Mesenteric fat pad (tissue), 1 donor: ENCODE measurements at places on chromosomes 5 and 9.
A peak's percentile ranks its signal among the peaks of the same experiment; 100 is the strongest.

DNA sequence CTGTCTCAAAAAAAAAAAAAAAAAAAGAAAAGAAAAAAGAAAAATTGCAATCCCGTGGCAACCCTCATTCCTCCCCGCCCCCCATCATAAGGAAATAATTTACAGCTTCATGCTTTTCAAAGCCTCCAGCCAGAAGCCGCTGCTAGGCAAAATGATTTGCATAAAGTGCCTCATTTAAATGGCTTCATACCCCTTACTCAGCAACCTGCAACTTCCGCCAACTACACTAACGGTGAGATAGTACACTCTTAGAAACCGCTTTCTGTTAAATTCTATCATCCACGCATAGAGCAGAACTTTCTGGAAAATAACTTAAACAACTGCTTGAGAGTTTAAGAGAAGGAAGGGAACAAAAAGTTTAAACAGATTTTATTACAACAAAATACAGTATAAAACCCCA lies 17.8 kb downstream of the SERINC5 start:
- no peak for DNase-seq

- no peak for DNase-seq
Observed at GRCh38 chr5:174195517-174195916, 150.0 kb downstream of the NSG2 start.

DNA sequence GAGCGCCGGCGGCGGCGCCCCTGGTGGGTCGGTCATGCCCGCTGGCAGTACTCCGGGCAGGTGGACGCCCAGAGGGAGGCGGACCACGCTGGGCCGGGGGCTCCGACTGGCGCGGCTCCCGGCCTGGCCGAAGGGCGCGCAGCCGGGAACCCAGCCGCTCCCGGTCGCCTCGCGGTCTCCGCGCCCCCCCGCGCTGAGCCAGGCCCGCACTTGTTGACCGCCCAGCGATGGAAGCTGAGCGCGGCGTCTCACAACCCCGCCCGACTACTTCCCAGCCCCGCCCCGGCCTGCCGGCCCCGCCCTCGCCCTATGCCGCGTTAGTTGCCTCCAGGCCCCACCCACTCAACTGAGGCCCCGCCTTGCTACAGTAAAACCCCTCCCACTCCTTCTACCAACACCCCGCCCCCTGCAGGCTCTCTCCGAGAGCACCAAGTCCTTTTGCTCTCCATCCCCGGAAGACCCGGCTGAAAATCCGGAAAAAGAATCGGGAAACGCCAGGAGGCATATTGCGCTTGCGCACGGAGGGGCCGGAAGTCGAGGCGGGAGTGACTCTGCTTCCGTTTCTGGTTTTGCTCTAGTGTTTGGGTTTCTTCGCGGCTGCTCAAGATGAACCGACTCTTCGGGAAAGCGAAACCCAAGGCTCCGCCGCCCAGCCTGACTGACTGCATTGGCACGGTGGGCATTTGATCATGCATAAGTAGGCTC lies at the start of the genes BAG1 and CHMP5:
Gene BAG1, minus strand, starts transcription at position 236 of the 705 bp plus-strand sequence.
Gene CHMP5, plus strand, starts transcription at position 577 of the 705 bp plus-strand sequence. Its CDS starts 30 bp downstream, at position 607.
- peak; percentile 100 for DNase-seq

GRCh38 chr5:181098762-181099601 lies 32.0 kb downstream of the OR2V1 start:
- peak; percentile 49 for DNase-seq

GRCh38 chr5:144464306-144464705 lies 293.6 kb downstream of the KCTD16 start:
- DNase-seq: no peak

DNA sequence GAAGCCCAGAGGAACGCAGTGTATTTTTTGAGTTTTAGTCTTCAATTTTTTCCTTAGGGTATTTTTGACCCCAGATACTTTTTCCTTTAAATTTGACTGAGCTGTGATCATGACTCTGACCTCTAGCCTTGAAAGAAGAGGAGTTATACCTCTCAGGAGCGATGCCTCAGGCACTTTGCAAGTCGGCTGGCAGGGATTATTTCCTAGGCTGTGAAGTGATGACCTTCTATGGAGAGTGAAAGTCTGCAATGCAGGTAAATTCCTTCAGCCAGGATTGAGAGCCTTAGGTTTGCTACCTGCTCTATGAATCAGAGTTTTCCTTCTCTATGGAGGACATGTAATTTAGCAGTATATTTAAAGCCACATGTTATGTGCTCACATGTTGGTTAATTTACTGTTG lies 10.8 kb upstream of the NUDT12 start:
- DNase-seq: no peak

- no peak for DNase-seq
Observed at GRCh38 chr5:10756549-10756948, 4.5 kb downstream of the DAP start.

DNA sequence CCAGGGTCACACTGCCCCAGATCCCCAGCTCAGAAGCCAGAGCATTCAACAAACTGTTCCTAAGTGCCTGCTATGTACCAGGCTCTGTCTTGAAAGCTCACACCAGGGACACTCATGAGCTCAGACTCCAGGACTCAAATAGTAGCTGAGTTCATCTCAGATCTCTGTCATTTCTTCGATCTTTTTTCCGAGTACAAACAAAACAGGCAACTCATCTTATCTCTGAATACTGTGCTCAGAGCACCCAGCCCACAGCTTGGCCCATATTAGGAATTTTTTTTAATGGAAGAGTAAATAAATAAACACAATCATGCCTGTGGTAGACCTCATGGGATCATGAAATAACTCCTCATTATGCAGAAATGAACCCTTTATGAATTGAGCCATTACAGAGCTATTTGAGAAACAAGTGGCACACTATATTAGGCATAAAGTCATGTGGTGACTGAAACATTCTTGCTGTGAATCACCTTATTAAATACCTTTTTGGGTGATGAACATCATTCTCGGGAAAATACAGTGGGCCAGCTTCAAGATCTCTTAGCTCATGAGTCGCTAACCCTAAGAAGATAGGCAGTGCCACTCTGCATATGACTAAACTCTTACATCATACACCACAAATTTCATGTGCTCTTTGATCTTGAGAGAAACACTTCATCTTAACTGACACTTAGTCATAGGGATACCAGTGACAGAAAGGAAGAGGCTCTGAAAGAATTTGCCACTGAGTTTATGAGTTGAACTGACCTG lies 9.9 kb downstream of the SH3RF2 start:
- no peak for DNase-seq

DNA sequence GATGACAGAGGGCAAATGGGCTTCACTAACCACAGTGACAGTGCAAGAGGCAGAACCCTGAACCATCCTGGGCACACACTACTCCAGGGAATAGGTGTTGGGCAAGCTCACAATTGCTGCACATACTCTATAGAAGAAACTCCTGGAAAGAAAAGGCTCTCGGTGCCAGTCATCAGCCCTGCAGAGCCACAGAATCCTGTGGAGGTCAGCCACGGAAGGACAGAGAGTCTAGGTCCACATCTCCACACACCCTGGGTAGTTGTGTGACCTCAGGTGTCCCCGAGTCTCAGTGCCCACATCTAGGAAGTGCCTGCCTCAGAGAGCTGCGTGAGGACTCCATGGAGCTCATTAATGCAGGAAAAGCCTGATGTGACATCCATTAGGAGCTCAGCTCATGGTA lies 16.0 kb upstream of the ANGPTL2 start:
- peak; percentile 64 for DNase-seq

DNA sequence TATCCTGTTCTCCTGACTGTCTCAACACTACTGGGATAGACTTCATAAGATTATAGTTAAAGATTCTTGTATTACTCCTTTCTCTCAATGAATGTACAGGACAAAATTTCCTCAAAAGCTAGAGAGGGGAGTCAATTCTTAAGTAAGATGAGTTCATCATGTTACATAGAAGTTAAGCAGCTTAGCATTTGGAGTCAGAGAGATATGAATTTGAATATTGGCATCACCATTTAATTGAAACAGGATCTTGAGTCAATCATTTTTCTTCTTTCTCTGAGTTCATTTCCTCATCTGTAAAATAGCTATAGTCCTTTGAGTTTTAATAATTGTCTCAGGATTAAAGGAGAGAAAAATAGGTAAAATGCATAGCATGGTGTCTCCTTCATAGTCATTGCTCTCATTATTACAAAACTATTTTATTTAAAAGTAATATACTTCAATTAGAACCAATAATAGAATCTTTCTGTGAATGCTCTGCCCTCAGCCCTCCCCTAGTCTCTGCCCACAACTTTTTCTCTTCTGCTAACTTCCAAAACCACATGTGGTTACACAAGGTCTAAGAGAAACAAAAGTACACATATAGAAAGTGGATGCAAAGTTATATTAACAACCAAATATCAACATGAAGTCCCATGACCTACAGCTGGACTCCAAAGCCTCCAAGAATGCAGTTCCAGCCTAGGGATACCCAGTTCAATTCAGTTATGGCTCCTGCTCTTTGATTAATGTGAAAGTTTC lies 265.6 kb downstream of the TLE1 start:
- no peak for DNase-seq

DNA sequence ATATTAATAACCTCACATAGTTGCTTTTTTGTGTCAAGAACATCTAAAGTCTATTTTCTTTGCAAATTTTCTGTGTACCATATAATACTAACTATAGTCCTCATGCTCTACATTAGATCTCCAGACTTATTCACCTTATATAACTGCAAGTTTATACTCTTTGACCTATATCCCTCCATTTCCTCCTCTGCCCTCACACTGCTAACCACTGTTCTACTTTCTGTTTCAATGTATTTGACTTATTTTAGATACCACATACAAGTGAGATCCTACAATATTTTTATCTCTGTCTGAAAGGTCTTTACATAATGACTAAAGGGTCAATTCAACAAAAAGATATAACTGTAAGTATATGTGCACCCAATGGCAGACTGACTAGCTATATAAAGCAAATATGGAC lies 789.7 kb upstream of the ZNF608 start:
- DNase-seq: no peak

- no peak for DNase-seq
Observed at GRCh38 chr5:122773619-122774018, 1.3 kb upstream of the SNX2 start.

DNA sequence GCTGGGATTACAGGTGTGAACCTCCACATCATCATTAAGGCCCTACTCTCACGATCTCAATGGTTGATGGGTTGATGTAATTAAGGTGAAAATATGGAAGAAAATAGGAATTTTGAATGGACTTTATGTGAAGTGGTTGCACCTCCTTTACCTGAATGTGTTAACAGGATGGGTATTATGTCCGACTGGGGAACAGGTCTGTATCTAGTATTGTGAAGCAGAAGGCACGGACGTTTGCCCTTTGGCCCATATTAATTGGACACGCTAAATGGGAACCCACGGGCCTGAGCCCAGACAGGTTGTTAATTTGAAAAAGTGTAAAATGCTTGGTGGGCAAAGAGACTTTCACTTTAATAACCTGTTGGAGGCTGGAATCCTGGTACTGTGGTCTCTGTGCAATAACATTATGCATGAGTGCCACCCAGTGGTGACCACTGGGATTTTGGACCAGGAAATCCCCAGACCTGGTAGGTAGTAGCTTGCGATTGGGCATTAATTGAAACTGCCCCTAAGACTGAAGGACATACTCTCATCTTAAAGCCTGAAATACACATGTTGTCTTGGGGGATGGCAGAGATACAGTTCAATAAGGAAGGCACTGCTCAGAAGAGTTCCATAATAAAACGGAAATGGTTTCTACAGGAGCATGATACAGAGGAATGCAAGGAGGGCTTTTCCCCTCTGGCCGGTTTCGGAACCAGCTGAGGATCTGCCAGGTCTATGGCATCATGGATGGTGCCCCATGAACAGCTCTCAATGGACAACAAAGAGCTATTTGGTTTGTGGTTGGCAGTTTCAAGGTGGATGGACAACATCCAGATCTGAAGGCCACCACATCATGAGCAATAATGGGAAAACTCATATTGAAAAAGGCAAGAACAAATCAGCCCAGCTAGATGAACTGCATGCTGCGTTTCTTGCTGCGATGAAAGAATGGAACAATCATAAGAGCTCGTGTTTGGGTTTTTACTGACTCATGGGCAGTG lies 26.2 kb upstream of the BICD2 start:
- no peak for DNase-seq

DNA sequence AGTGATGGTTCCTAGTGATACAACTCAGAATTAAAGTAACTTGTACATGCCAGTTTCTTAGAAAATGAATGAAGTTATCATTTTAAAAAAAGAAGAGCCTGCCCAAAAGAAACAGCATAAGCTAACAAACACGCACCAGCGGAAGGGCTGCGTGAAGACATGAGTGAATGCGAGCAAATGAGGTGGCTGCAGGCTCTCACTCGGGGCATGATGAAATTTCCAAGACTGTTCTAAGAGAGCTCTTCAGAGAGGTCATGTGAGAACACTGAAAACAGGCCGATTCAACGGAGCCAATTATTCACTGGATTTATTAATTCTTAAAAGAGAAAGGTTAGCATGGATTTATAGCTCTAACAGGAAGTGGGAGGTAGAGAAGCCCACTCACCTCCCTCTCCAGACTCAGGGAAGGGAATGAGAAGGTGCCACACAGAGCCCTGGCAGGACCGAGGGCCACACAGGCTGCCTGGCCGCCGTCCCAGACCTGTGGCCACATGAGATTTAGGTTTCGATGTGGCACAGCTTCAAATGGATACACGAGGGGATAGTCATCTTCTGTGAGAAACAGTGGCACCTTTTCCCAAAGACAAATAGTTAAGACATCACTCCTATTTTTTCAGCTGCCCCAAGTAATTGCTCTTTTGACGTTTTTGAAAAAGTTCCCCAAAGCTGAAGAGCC lies 55.5 kb downstream of the HABP4 start:
- no peak for DNase-seq

- DNase-seq: no peak
Observed at GRCh38 chr5:162474239-162474638, 406.7 kb downstream of the GABRG2 start.

DNA sequence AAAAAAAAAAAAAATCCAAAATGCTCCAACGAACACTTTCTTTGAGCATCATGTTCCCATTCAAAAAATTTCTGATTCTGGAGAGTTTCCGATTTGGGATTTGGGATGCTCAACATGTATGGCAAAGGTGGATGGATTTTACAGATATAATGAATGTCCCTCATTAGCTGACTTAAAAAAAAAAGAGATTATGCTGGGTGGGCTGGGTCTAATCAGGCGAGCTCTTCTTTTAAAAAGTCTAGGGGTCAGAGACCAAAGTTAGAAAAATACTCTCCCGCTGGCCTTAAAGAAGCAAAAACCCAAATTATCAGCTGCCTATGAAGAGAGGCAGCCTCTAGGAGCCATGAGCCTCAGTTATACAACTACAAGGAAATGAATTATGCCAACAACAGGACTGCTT lies 15.2 kb upstream of the CTNNAL1 start:
- no peak for DNase-seq

DNA sequence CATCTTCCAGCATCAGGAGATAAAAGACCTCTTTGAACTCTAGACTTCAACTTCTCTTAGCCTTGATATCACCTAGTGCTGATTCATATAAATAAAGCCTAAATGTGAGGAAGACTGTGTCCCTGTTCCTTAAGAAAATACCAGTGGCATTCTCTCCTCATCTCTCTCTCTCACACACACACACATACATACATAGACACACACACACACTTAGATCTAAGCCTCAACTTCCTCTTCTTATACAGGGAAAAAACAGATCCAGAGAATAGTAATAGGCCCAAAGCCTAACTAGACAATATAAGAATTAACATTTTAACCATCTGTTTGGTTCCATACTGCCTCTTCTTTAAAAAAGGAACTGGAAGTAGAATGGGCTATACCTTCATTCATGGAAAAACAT lies 195.3 kb upstream of the NR4A3 start:
- DNase-seq: no peak

- DNase-seq: no peak
Observed at GRCh38 chr5:57468481-57469163, 14.0 kb downstream of the ACTBL2 start.

GRCh38 chr9:9216934-9217333 lies 1395.9 kb downstream of the PTPRD start:
- no peak for DNase-seq

- DNase-seq: no peak
Observed at GRCh38 chr5:81105261-81105877, 127.8 kb upstream of the CKMT2 start.

- DNase-seq: no peak
Observed at GRCh38 chr9:18146329-18146728, 327.6 kb upstream of the ADAMTSL1 start.
